ENCODE measurements at places on chromosomes 4 and X.

DNA sequence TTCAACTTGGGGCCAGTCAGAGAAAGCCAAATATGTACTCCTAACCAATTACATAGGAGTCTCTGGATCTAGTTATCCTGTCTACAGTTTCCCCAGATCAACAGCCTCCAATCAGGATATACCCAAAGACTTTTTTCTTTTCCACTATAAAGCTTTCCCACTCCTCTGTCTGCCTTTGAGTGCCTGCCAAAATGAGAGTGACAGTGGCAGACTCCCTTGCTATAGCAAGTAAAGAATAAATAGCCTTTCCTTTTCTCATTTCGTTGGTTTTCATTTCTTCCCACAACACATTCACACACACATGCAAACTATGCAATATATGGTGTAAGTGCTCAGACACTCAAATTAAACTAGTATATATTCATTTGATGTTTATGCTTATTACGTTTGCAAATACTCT, 302.4 kb upstream of the TACR3 start:
- no peak for DNase-seq

- no peak for DNase-seq
Observed at GRCh38 chr4:98529970-98530569, 128.3 kb downstream of the TSPAN5 start.

DNA sequence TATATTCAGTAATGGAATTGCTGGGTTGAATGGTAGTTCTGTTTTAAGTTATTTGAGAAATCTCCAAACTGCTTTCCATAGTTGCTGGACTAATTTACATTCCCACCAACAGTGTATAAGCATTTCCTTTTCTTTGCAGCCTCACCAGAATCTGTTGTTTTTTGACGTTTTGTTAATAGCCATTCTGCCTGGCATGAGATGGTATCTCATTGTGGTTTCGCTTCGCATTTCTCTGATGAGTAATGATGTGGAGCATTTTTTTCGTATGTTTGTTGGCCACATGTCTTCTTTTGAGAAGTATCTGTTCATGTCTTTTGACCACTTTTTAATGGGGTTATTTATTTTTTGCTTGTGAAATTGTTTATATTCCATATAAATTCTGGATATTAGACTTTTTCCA, 13.6 kb upstream of the MAGED4B start:
- no peak for DNase-seq

GRCh38 chr4:3879681-3880614, 113.8 kb downstream of the ADRA2C start:
- no peak for DNase-seq

GRCh38 chr4:2750719-2751605, 5.2 kb downstream of the TNIP2 start:
- no peak for DNase-seq

DNA sequence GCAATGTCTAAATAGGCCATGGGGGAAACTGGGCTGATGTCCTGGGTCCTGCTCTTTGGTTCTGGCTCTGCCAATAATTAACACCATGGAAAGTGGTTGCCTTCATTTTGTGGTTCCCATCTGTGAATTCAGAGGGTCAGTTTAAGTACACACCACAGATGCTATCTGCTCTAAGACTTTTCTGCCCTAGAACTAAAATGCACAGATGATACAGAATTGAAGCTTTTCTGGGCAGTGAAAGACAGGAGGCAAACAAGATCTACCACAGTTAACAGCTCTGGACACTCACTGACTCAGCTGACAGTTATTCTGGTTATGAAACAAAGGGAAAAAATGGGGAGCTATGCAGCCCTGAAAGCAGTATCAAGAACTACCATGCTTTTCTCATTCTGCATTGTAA, 37.3 kb downstream of the APBB2 start:
- DNase-seq = no peak

GRCh38 chr4:185774131-185774653, 37.8 kb downstream of the SORBS2 start:
- DNase-seq = no peak

DNA sequence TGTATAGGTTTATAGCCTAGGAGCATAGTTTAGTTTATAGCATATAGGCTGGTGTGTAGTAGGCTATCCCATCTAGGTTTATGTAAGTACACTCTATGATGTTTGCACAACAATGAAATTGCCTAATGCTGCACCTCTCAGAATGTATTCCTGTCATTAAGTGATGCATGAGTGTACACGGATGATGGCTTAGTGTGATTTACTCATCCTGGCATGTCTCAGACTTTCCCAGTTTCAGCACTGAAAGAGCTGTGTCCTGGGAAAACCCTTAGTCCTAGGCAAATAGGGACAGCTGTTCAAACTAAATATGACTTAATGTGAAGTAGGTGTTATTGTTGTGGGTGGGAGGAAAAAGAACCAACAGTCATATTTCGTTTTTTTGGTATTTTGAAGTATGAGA, 264.9 kb upstream of the MAGEB18 start:
- DNase-seq = no peak

DNA sequence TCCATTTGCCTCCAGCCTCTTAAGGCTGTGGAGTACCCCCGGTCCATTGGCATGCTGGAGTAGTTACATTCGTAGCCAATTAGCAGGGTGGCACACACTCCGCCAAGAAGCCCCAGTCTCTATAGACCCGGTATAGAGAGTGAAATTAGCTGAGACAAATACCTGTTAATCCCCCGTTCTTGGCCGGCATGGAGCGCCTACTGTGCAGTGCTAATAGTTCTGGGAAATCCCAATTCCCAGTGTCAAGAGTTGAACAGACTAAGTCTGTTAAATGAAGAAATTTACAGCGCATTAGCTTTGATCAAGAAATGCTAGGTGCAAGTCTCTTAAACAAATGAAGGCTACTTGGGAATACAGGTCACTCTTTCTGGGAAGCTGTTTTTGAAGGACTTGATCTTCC, 127.8 kb upstream of the ARX start:
- no peak for DNase-seq

GRCh38 chrX:142671036-142671435, 354.7 kb upstream of the SPANXN4 start:
- DNase-seq = no peak

DNA sequence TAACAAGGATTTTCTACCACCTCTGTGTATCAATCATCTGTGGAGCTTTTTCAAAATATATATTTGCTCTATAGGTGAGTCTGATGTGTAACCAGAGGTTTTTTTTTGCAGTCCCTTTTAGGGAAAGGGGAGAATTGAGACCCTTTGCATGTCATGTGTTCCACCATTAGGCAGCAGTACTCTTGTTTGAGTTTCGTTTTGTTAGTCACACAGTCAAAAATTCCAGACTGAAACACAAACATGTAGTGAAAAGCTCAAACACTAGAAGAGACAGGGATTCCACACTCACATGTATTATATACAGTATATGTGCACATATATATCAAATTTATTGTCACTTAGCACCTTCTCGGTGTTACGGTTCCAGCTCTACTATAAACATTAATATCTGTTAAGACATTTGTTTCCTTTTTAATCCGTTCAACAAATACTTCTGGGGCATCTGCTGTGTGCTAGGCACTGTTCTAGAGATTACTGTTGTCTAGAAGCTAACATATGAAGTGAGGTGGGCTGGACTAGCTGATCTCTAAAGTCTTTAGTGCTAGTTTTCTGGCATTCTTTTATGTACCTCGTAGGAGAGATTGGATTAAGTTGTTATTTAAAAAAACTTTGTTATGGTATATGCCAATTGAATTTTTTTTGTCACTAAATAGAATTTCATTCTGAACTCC, 5.5 kb downstream of the USP9X start:
- DNase-seq = no peak

DNA sequence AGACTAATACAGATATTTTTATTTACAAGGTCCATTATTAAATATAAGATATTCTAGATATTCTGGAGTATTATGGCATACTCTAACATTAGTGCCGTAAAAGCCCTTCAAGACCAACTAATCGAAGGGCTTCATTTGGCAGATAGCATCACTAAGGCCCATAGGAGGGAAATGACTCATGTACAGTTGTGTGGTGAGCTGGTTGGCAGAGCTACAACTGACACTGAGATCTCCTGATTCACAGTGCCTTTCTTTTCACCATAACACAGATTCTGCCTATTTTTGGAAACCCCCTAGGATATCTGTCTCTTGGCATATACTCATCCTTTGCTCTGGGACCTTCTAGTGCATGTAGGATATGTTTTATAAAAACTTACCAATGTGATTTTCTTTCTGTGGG, 201.7 kb upstream of the AFF2 start:
- no peak for DNase-seq

DNA sequence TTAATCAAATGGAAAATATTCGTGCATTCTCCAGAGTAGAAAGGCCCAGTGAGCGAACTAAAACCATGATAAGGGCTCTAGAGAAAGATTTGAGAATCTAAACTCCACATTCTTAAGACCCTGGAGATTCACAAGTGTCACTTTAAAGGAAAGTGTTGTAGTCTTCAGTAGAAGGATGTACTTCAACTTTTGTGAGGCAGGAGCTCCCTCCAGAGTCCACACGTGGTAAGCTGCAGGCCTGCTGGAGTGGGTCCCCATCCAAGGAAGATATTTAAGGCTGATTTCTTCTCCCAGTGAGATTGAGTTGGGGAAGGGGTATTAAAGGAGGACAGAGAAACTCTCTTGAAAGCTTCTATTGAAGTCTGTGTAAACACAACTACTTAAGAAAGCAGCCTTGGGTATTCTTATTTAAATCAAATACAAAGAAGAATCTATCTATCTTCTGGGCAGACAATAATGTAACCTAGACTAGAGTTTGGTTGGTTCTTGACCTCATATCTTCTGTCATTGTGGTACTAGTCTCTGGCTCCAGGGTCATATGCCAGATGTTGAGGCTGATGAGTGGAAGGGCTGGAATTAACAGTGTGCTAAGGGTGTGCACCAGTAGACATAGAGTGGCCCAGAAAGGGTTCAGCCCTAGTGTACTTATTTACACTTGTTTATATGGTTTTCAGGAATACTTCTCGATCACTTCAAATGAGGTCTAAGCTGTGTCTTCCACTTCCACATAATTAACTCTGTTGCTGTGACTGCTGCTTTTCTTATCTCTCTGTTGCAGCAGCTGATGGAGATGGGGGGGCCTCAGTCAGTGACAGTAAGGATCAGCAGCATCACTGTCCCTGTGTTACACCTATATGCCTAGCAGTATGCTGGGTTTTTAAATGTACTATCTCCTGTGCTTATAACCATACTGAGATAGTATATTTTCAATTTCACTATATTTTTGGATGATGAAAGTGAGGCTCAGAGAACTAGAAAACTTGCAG, 76.1 kb downstream of the HMGB2 start:
- peak; percentile 20 for DNase-seq

GRCh38 chr4:24646798-24647460, 62.6 kb upstream of the DHX15 start:
- DNase-seq = no peak
